Subcutaneous adipose tissue (tissue), 4 donors: ENCODE measurements at places on chromosomes 2 and 18. TPM values are rescaled to one million over a fixed set of nuclear protein-coding genes. Genes with fewer than 3 reads are reported as not detected.

ANKRD36C gene
- total RNA-seq, result 75.3 TPM

CYTIP gene
- 6.4 TPM for total RNA-seq

ACVR1C gene
- 120 TPM for total RNA-seq

HOXD12 gene
- not detected for total RNA-seq

DLX1 gene
- not detected for total RNA-seq

WDR43 gene
- 72.9 TPM for total RNA-seq

ECEL1 gene
- total RNA-seq, result not detected

SPC25 gene
- not detected for total RNA-seq

REEP1 gene
- 1.1 TPM for total RNA-seq
